ENCODE measurements at places on chromosomes 4 and X. TPM values are rescaled to one million over a fixed set of nuclear protein-coding genes. Genes with fewer than 3 reads are reported as not detected.

Gene XAGE5
- not detected for total RNA-seq

Gene CXCL10
- total RNA-seq = 4.7 TPM

Gene NDST3
- total RNA-seq = under 0.01 TPM

Gene BANK1
- total RNA-seq = 0.52 TPM

Gene XIAP
- total RNA-seq = 35.0 TPM

Gene NWD2
- not detected for total RNA-seq

Gene GCNA
- 2.6 TPM for total RNA-seq

Gene TMEM47
- total RNA-seq = 54.8 TPM

Gene DYNLT3
- total RNA-seq = 4.7 TPM

Gene PAGE5
- total RNA-seq = not detected

Gene RNF150
- 36.5 TPM for total RNA-seq

Gene RPS6KA6
- total RNA-seq = 4.7 TPM

Gene NHS
- 1.0 TPM for total RNA-seq

Gene FOXR2
- total RNA-seq = not detected

Gene RNF128
- under 0.01 TPM for total RNA-seq

Gene C1QTNF7
- total RNA-seq = 2.1 TPM

Gene LCORL
- 12.5 TPM for total RNA-seq

Gene MAGIX
- 2.1 TPM for total RNA-seq

Gene MAGEA4
- total RNA-seq = not detected

Gene PHOX2B
- not detected for total RNA-seq

Gene PAK3
- 4.7 TPM for total RNA-seq

Gene CPLX1
- total RNA-seq = not detected

Gene GNRHR
- not detected for total RNA-seq

Gene NAP1L3
- total RNA-seq = 7.3 TPM

Gene MAGEA6
- total RNA-seq = not detected

Gene NR3C2
- 16.7 TPM for total RNA-seq

Gene TEX11
- not detected for total RNA-seq

Gene FAM184B
- total RNA-seq = 4.2 TPM

Gene CTAG1A
- total RNA-seq = not detected

Gene RAB39B
- total RNA-seq = under 0.01 TPM

Gene NHSL2
- total RNA-seq = 4.7 TPM

Gene SH3TC1
- total RNA-seq = 13.0 TPM

Gene NDNF
- 5.2 TPM for total RNA-seq

Gene USP26
- total RNA-seq = not detected

Gene TMEM35A
- total RNA-seq = 1.6 TPM

Gene THAP6
- 12.0 TPM for total RNA-seq

Gene NOX1
- total RNA-seq = not detected

Gene TMEM31
- not detected for total RNA-seq

Gene PNMA6F
- not detected for total RNA-seq

Gene ENOX2
- 11.5 TPM for total RNA-seq

Gene IL2RG
- 1.0 TPM for total RNA-seq

Gene SMPX
- 223 TPM for total RNA-seq

Gene CXCL9
- total RNA-seq = 0.52 TPM

Gene BBS12
- total RNA-seq = 4.2 TPM

Gene ARHGEF6
- 25.6 TPM for total RNA-seq

Gene F9
- total RNA-seq = not detected

Gene ALAS2
- 301 TPM for total RNA-seq

Gene MAGEA12
- not detected for total RNA-seq

Gene DNAAF6
- total RNA-seq = not detected

Gene FGD1
- total RNA-seq = 4.2 TPM

Gene ARHGAP6
- 8.4 TPM for total RNA-seq

Gene NXF2
- total RNA-seq = not detected

Gene CSAG2
- not detected for total RNA-seq

Gene ZNF518B
- 23.5 TPM for total RNA-seq

Gene CABS1
- not detected for total RNA-seq

Gene POLN
- 4.2 TPM for total RNA-seq

Gene JAKMIP1
- not detected for total RNA-seq

Gene SPANXA2
- total RNA-seq = not detected
